ENCODE measurements at places on chromosomes 1 and 21. TPM values are rescaled to one million over a fixed set of nuclear protein-coding genes. Genes with fewer than 3 reads are reported as not detected.

Gene VWA1
- 78.9 TPM for total RNA-seq

Gene GBP3
- total RNA-seq = 95.4 TPM

Gene HES3
- total RNA-seq = not detected

Gene LDLRAD1
- 0.24 TPM for total RNA-seq

Gene REN
- not detected for total RNA-seq

Gene TMPRSS2
- 13.1 TPM for total RNA-seq

Gene HLX
- 0.09 TPM for total RNA-seq

Gene OR6P1
- total RNA-seq = not detected

Gene ANXA9
- 15.4 TPM for total RNA-seq

Gene CCDC17
- 8.3 TPM for total RNA-seq

DNA sequence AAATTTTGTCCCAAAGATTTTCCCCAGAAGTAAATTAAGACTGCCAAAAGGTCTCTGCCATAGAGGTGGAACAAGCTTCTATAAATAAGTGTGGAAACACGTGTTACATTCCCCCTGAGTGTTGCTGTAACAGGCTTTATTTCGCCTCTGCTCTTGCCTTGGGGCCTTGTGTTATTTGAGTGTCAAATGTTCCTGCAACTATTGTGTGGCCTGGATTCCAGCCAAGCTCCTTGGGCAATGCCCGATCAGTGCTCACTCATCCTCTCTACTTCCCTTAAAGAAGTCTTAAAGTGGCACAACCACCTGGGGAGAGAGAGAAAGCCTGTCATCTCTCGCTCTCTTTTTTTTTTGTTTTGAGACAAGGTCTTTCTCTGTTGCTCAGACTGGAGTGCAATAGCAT lies 156.7 kb downstream of the NR5A2 start:
- peak; percentile 86 for DNase-seq

GRCh38 chr21:38848187-38848609 lies 42.5 kb downstream of the ETS2 start:
- no peak for DNase-seq

DNA sequence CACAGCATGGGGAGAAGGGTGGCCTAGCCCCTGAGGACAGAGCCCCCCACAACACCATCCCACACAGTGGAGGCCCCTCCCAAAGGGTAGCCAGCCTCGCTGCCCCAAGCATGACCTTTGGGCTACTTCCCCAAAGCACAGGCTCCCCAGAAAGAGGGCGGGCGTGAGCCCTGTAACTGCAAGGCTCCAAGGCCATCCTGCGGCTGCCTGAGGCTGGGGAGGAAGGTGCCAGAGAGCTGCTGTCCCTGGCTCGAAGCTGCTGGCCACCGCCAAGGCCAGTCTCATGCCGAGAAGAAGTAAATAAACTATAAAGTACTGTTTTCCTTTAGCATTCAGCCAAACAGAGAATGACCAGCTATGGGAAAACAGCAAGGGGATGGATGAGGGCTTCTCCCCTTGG lies 27.5 kb downstream of the UBASH3A start:
- DNase-seq = no peak

GRCh38 chr1:63980740-63981407 lies 207.1 kb downstream of the ROR1 start:
- DNase-seq = peak; percentile 64

GRCh38 chr1:154474802-154475201 lies 27.2 kb upstream of the TDRD10 start:
- DNase-seq = peak; percentile 88

GRCh38 chr1:8584316-8584715 lies 233.1 kb downstream of the RERE start:
- DNase-seq = no peak

DNA sequence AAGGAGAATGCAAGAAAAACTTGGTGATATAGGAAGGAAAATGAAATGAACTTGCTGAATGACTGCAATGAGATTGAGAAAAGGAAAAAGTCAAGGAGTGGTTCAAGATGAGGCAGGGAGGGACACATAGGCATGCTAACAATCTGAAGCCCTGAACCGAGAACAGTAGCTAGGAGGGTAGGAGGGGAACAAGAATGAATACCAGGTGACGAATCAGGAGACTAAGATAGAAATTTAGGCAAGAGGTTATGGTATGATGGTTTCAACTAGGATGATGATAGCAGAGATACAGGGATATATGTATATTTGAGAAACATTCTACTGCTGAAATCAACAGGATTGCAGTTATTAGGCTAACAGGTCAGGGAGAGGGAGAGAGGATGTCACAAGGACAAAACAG lies 44.1 kb downstream of the SMYD3 start:
- no peak for DNase-seq

DNA sequence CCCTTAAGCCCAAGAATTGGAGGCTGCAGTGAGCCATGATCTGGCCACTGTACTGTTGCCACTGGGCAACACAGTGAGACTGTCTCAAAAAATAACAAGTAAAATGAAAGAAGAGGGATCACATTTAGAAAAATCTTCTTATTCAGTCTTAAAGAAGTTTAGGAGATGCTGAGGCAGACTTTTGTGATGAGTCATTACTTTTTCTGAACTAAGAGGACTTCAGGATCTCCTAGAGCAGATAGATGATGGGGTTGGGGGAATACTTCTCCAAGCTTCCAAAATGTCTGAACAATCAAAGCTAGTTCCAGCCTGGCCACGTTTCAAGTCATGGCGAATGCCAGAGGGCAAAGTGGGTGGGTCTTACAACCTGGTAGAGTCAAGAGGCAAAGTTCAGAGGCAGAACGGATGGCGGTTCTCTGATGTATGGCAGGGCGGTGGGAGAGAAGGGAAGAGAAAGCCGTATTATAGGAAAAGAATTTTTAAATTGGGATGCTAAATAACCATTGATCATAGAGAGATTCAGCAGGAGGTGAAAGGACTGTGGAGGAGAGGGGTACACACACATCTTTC lies 2.1 kb upstream of the CIART start:
- DNase-seq = no peak

GRCh38 chr1:63592536-63593302 lies 492 bp upstream of the PGM1 start:
- no peak for DNase-seq

GRCh38 chr1:36881541-36881940 lies 152.8 kb downstream of the GRIK3 start:
- no peak for DNase-seq

DNA sequence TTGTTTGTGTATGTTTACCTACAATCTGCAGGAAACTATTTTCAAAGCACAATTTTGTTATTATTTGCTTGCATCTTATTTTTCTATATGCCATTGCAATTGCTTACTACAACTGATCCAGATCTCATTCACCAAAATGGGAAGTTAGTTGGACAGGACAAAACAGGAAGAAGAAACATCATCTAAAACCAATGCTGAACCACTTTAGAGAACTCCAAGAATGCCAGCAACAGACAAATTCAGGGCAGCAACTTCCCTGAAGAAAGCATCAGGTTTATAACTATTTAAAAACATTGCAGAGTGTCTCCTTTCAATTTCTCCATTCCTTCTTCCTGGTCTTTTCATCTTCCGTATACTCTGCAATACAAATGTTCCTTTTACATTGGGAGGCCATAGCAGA lies 82.4 kb upstream of the SMYD2 start:
- DNase-seq = no peak

GRCh38 chr1:224502459-224503160 lies 68.0 kb upstream of the WDR26 start:
- no peak for DNase-seq

- DNase-seq = peak; percentile 47
Measured at GRCh38 chr1:232880354-232880753, 70.1 kb upstream of the NTPCR start.

DNA sequence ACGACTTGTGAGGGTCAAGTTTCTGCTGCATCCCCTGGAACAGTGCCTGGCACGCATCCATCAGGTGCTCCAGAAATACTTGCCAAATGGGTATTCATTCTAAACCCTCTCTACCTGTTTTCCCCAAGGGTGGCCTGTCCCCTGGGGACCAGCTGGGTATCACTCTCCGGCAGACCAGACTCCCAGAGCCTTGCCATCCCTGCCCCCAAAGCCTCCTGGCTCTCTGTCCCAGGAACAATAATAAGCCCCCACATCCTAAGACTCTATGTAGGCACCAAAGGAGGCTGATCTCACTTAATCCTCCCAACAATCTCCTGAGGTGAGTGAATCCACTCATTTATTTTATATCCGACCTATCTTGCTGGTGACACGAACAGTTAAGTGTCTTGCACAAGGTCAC lies 96.7 kb downstream of the MRPL37 start:
- no peak for DNase-seq

- peak; percentile 38 for DNase-seq
Measured at GRCh38 chr1:117231748-117232373, 21.1 kb upstream of the VTCN1 start.

- DNase-seq = peak; percentile 44
Measured at GRCh38 chr21:35400233-35400939, 351.3 kb upstream of the RUNX1 start.

DNA sequence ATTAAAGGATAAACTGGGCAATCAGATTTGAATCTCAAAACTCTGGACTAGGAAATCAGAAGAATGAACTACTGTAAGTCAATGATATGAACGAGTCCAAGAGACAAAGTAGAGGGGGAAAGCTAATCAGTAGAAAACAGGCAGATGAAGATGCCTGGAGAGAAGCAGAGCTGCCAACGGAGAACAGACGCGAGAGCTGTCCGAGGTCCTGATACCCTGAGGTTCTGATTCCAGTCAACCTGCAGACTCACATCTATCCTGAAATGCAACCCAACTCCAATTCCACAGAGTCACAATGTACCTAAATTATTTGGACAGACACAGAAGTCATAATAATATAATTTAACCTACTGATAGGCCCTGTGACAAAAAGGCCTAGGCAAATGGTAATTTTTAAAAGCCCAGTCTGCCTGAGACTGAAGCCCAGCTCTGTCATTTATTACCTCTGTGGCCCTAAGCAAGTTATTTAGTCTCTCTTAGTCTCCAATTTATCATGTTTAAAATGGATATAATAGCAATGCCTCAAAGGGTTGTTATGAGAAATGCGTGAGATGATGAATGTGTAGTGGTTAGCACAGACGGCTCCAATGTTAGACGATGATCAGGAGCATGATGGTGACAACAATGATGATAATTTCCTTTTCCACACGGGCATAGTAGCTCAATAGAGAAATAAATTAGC lies 33.4 kb downstream of the RGS7 start:
- peak; percentile 51 for DNase-seq

GRCh38 chr1:192904438-192904895 lies 95.6 kb downstream of the RGS2 start:
- peak; percentile 10 for DNase-seq

DNA sequence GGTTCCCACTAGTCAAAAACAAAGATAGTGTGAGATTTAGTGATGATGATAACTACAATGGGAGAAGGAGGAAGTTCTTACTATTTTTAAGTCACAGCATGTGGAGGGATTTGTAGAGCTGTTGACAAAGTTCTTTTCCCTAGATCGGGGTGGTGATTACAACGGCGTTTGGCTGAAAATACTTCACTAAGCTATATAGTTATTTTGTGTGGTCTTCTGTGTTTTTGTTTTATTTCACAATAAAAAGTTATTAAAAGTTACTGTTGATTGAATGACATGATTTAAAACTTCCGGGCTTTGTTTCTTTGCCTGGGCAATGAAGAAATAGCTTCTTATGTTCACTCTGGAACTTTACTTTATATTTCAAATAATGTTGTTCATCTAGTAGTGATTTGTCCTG lies 47.3 kb upstream of the SSX2IP start:
- no peak for DNase-seq

- no peak for DNase-seq
Measured at GRCh38 chr1:41422306-41422705, 61.1 kb downstream of the FOXO6 start.

DNA sequence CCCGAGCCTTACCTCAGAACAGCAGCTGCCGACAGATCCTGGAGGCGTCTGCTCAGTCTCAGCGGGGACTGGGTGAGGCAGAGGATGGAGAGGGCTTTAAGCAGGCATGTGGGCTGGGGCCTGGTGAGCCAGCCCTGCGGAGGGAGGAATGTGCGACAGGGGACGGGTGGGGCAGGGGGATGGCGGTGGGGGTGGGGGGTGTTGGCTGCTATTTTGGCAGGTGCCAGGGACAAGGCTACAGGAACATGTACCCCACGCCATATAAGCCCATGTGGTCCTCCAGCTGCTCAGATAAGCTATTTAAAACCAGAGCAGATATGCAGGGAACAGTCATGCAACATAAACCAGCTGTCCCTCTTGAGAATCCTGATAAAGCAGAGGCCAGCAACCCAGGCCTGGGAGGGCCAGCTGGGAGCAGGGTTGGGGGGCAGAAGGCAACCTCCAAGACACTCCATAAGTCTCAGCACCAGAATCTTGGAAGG lies at the start of gene TNNT2:
Gene TNNT2 (minus strand): TSS at position 70 of the 482 bp plus-strand sequence. CDS start 4,426 bp downstream, outside the sequence.
- DNase-seq = no peak

- no peak for DNase-seq
Measured at GRCh38 chr1:40386796-40387195, 13.3 kb downstream of the SMAP2 start.

- no peak for DNase-seq
Measured at GRCh38 chr1:9279172-9279840, 13.4 kb upstream of the SPSB1 start.

All from Calu3 (cell line).